ENCODE measurements at places on chromosomes 7 and 10.
A peak's percentile ranks its signal among the peaks of the same experiment; 100 is the strongest.

DNA sequence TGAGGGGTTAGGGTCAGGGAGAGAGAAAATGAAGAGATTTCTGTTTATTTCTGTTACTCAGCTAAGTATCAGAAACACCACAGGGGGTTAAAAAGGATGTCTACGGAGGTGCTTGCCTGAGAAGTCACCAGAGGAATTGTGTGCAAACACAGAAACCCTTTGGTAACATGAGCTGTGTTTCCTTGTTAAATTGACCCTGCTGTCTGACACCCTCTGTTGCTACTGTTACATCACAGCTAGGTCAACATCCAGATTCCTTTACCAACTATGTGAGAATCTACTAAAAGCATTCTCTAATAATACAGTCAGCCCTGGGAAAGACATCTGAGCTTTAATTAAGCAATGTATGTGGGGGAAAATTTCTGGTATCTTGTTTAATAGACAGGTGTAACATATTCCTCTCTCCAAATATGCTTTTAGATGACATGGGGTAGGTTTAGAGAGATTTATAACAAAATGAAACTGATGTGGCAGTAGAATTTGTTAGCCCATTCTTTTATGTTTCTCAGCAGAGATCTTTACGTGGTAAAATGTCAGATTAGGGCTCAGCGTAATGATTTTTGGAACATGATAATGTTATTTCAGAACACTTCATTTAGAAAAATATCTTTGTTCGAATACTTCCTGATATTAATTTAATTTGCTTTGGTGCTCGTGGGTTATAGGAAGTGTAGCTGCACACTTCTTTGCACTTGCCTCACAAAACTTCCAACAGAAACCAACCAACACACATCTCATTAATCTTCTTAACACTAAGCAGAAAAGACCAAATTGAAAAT is 168.0 kb upstream of the AHR start:
- peak; percentile 99 for DNase-seq

DNA sequence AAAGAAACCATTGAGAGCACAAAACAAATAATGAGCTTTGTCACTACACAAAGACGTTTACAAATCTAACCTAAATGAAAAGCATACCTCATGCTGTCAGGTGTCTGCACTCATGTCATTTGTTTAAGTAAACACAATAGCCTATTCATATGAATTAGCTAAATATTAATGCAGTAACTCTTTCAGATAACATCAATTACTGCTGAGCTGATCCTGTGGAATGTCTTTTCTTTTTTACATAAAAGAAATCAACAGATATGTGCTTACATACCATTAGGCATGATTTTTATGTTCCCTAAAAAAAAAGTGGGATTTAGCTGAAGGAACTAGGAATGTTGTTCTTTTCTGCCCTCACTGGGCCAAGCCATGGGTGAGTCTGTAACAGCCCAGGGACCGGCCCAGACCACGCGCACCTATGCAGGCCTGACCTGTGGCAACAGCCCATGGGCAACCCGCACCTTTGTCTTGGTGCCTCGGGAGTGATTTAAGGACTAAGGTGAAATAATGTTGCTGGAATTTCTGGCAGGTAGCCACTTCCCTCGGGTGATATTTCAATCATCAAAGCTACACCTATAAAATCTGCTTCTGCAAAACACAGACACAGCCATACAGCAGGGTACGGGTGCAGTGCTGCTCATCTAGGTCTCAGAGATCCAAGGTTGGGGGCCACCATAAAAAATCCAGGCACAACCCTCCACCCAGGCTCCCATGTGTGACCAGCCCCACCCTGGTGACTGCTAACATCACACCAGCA is 44.6 kb downstream of the FGFR2 start:
- no peak for DNase-seq

GRCh38 chr7:123028339-123028738 is 32.8 kb upstream of the TAS2R16 start:
- peak; percentile 38 for DNase-seq

GRCh38 chr10:88527245-88527644 is 55.9 kb downstream of the RNLS start:
- no peak for DNase-seq

GRCh38 chr10:9068003-9068402 is 1013.5 kb downstream of the GATA3 start:
- DNase-seq = no peak

DNA sequence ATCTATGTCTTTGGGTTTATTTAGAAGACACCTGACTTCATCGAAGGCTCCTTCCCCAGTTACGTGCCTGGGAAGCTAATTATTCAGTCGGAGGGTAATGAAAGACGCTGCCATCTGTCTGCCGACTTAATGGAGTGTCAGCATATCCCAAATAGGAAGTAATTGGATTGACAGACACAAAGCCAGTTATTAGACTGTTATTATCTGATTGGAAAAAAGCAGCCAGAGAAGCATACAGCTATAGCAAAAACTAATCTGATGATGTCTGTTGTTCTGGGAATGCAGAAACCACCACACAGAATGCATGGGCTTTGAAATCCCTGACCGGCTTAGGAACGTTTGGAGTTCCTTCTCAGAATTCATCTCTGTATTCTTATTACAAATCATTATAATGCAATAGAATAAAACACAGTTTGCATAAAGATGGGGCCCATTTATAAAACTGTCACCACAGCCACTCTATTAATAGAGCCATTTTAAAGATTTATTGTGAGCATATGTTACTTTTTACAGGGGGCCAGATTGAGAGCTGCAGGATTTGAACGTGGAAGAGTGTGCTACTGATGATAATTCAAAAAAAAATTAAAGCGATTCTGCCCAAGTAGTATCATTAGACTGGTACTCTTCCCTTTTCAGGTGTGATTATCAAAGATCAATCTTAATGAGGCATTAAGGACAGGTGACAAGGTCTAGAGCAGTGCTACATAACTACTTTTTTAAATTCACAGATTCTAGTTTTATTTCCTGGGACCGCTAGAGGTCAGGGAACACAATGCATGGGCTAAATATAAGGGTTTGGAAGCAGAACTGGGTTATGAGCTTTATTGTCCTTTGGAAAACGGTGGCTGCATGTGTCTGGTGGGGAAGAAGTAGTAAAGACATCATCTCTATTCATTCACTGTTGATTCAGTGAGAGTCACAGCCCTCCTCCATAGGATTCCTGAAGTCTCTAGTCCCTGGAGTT is 330.1 kb upstream of the LRGUK start:
- no peak for DNase-seq

DNA sequence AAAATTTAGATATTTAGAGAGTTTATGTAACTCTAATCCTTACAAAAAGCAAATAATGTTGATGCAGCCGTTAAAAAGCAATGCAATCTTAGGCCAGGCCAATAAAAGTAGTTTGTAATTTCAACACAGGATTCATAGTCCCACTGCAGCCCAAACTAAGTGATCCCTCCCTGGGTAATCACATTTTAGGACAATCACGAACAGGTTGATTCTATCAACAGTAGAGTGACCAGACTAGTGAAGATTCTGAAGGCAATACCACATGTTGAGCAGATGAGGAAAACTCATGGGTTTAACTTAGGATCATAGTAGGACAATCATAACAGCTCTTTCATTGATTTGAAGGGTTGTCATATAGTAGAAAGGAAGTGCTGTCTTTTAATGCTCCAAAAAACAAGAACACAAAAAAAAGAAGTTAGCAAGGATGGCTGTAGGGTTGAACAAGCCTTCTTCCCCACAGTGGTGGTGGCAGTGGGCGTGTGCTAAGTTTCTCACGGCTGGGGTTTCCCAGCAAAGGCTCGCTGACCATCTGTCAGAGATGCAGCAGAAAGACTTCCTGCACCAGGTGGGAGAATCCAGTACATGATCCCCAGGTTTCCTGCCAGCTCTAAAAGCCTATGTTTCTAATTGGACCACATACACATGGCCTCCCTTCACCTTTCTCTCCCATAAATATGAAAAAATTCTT is 212.2 kb downstream of the CHRM2 start:
- no peak for DNase-seq

Measured in choroid plexus epithelial cell (primary cell).